HT1080 (cell line): ENCODE measurements at places on chromosomes 4 and X. TPM values are rescaled to one million over a fixed set of nuclear protein-coding genes. Genes with fewer than 3 reads are reported as not detected.
A peak's percentile ranks its signal among the peaks of the same experiment; 100 is the strongest.

DNA sequence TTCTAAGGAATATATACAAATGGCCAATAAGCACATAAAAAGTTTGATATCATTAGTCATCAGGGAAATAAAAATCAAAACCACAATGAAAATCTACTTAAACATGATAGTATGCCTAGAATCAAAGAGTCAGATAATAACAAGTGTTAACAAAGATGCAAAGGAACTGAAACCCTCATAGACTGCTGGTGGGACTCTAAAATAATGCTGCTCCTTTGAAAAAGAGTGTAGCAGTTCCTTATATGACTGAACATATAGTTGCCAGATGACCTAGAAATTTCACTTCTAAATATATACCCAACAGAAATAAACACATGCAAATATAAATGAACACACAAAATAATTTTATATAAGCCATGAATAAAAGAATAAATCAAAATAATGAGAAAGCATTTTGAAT is 205.1 kb upstream of the CTSO start:
- no peak for DNase-seq

GRCh38 chr4:76726176-76726575 is 171.8 kb downstream of the SOWAHB start:
- peak; percentile 74 for DNase-seq

- DNase-seq, result no peak
Measured at GRCh38 chr4:150192986-150193385, 114.7 kb downstream of the DCLK2 start.

- DNase-seq, result peak; percentile 70
Measured at GRCh38 chr4:164977243-164978164, at the start of gene TRIM61. TRIM61 (minus strand) TSS chr4:164977657; CDS start chr4:164970002, 7,655 bp downstream.

DNA sequence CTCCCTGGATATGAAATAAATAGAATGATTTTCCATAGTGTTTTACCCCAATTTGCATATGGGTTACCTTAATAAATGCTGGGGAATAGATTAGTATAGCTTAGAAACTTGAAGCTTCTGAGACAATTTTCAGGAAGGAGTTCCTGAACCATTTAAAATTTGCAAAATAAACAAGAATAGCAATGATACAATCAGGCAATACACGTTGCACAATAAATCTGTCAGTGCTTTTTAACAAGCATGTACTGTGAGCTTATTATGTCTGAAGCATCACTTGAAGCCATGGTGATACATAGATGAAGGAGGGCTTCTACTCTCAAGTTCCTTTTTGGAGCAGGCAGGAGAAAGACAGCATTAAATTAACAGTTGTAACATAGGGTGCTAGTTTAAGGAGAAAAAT is 84.2 kb upstream of the WDFY3 start:
- DNase-seq, result no peak

GRCh38 chr4:84917869-84918600 is 48.5 kb downstream of the WDFY3 start:
- no peak for DNase-seq

GRCh38 chr4:78756776-78757175 is 19.4 kb upstream of the BMP2K start:
- no peak for DNase-seq

DNA sequence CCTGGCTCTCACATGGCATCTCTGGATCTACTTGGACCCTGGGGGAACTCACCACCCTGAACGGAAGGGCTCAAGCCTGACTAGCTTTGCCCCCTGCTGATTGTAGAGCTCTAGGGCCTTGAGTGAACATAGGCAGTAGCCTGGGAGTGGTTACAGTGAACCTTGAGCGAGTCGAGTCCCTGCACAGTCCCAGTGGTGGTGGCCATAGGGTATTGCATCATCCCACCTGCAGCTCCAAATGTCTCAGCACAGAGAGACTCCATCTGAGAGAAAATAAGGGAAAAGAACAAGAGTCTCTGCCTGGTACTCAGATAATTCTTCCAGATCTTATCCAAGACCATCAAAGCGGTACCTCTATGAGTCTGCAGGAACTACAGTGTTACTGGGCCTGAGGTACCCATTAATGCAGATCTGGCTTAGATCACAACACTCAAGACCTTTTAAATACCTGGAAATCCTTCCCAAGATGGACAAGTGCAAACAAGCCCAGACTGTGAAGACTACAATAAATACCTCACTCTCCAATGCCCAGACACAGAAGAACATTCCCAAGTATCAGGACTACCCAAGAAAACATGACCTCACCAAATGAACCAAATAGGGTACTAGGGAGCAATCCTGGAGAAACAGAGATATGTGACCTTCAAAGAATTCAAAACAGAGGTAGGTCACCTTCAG is 167.5 kb upstream of the TET2 start:
- DNase-seq, result no peak

- peak; percentile 69 for DNase-seq
Measured at GRCh38 chr4:177726111-177726510, 283.9 kb upstream of the AGA start.

DNA sequence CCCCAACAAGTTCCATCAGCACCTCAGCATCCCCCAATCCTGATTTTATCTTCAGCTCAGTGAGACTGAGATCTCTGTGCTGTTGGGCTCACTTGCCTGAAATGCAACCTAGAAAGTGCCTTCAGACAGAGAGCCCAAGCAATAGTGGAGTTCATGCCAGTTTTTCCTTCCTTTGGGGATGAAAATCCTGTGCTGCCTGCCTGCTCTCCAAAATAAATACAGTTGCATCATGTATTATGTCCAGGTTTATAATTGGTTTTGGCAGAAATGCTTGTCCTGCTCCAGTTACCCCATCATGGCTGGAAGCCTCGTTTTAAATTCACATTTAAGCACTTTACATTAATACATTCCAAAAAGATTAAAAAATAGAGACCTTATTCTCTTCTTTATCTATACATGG is 1865.5 kb upstream of the TENM3 start:
- DNase-seq, result no peak

DNA sequence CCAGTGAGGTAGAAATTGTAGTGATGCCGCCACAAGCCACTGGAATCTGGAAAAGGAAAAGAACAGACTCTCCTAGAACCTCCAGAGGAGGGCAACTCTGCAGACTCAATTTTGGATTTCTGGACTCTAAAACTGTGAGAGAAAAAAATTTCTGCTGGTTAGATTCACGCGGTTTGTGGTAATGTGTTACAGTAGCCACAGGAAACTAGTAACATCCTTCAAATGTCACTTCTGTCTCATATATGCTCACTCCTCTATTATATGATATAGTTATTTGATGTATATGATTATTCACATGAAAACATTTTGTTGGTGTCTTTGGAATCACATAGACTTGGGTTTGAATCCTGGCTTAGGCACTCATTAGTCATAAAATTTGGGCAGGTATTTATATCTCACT is 18.8 kb downstream of the LDOC1 start:
- DNase-seq, result no peak

- no peak for DNase-seq
Measured at GRCh38 chrX:31323658-31324057, 251.8 kb upstream of the FTHL17 start.

DNA sequence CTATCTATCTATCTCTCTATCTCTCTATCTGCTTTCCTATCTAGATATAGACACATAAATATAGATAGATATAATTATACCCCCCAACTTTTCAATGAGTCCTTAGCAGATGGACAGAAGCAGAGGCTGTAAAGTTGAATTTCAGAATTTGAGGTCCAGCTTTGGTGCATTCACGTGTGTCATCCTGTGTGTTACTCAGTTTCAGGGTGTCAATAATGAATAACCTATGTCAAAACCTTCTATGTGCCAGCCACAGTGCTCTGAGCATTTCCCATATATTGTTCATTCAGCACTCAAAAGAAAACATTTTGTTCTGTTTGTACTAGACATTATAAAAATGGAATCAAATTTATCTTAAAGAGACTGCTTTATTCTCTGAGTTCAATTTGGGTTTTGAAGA is 310.0 kb downstream of the ARHGAP24 start:
- no peak for DNase-seq

- DNase-seq, result no peak
Measured at GRCh38 chrX:28889591-28890090, 302.4 kb downstream of the IL1RAPL1 start.

DNA sequence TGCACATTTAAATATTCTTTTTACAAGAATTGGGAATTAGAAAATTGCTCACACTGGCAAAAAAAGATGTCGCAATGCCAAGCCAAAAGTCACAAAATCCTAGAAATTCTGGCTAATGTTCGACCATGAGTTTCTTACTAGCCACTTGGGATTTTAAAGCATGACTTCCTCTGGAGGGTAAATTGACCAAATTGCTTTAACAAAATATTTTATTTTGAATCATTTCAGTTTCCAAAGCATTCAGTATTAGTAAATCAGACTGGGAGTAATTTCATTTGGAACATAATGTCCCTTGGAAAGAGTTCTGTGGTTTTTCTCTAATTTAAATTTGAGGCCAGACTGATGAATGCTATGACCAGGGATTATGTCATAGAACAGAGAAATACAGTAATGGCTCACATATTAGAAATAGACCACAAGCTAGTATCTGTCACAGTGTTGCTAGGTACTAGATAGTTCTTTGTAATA is 7.6 kb upstream of the CXCL5 start:
- DNase-seq, result peak; percentile 40

GRCh38 chrX:97168646-97169045 is 284.9 kb downstream of the RPA4 start:
- DNase-seq, result no peak

The CENPVL2 gene
- total RNA-seq, result not detected in 2 replicates

The TAF7L gene
- not detected in 2 replicates for total RNA-seq

The PALLD gene
- total RNA-seq, result 44.1 and 47.8 TPM in 2 replicates

The MAGEB3 gene
- not detected in 2 replicates for total RNA-seq

The OR13H1 gene
- total RNA-seq, result not detected in 2 replicates

The BST1 gene
- 0.13 and 0.43 TPM in 2 replicates for total RNA-seq

The GYG2 gene
- not detected in 2 replicates for total RNA-seq

The NMU gene
- total RNA-seq, result 4.2 TPM in 2 replicates

The CT55 gene
- 71.1 and 71.3 TPM in 2 replicates for total RNA-seq

The NOX1 gene
- total RNA-seq, result 0.18 TPM in 1 of 2 replicates, not detected in the other

The TECRL gene
- not detected in 2 replicates for total RNA-seq
